Right lobe of liver (tissue), 6 donors: ENCODE measurements at places on chromosomes 13 and 19. TPM values are rescaled to one million over a fixed set of nuclear protein-coding genes. Genes with fewer than 3 reads are reported as not detected.

DNA sequence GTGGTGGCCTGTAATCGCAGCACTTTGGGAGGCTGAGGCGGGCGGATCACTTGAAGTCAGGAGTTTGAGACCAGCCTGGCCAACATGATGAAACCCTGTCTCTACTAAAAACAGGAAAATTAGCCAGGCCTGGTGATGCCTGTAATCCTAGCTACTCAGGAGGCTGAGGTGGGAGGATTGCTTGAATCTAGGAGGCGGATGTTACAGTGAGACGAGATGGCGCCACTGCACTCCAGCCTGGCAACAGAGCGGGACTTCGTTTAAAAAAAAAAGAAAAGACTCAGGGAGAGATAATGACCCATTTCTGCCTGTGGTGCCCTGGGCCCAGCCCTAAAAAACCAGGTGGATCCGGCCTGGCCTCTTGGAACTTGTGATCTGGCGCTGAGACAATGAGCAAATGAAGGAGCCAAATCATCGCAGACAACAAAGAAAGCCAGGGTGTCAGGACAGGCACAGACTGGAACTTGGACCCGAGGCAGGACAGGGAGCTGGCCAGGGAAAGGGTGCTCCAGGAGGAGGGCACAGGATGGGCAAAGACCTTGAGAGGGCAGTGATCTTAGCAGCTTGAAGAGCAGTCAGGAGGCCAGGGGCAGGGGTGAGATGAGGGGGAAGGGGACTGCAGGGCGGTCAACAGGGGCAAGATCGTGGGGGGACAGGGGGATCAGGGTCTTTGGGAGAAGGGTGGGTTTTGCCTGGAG lies 962 bp upstream of the JAK3 start:
- H3K27me3 ChIP-seq: no peaks in the 10 kb centered on the region
- H3K4me3 ChIP-seq: no peak overlapping the region
- no peaks in the 10 kb centered on the region for H3K36me3 ChIP-seq
- no peaks in the 10 kb centered on the region for H3K4me1 ChIP-seq
- no peak for DNase-seq

EPS8L1 gene
- total RNA-seq: 1.0 TPM

NOVA2 gene
- 0.66 TPM for total RNA-seq

GRCh38 chr13:110108348-110109139 lies 198.4 kb downstream of the COL4A1 start:
- H3K27me3 ChIP-seq: no peaks in the 10 kb centered on the region
- DNase-seq: peak; percentile 84
- H3K27ac ChIP-seq: peak overlapping the region; percentile 62
- no peaks in the 10 kb centered on the region for H3K4me1 ChIP-seq
- H3K4me3 ChIP-seq: no peak overlapping the region
- no peaks in the 10 kb centered on the region for H3K36me3 ChIP-seq
